LoVo (cell line): ENCODE measurements at places on chromosomes 1 and 21.

DNA sequence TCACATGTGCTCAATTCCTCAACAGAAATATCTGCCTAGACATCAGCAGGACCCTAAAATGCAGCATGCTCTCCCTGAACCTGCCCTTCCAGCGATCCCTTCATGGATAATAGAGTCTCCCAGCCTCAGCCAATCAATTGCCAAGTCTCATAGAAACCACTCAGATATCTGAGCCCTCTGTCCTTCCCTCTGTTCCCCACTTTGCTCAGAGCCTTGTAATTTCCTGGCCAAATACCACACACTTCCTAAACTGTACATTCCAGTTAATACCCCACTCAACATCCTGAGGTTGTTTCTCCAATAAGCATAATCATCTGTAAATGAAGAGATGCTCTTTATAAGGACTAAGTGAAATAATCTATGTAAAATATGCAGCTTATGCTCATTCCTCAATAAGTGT, 59.3 kb upstream of the PTGFRN start:
- DNase-seq: no peak

DNA sequence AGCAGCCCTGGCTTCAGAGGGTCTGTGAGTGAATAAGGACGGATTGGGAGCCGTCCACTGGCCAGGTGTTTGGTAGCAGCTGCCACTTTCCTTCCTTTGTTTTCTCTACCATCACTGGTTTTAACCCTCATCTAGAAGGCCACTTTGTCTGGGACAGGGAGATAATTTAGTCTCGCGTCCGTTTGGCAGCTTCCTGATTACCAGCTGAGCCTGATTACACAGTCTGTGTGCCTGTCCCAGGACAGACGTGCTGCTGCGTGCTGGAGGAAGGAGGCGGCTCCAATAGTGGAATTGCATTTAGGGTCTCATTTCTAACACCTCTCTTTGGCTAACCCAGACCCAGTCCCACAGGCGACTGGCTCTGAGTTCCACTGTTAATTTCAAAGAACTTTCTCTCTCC, 24.6 kb upstream of the CASQ2 start:
- no peak for DNase-seq

GRCh38 chr1:6635161-6635909, 10.7 kb downstream of the THAP3 start:
- DNase-seq: no peak

DNA sequence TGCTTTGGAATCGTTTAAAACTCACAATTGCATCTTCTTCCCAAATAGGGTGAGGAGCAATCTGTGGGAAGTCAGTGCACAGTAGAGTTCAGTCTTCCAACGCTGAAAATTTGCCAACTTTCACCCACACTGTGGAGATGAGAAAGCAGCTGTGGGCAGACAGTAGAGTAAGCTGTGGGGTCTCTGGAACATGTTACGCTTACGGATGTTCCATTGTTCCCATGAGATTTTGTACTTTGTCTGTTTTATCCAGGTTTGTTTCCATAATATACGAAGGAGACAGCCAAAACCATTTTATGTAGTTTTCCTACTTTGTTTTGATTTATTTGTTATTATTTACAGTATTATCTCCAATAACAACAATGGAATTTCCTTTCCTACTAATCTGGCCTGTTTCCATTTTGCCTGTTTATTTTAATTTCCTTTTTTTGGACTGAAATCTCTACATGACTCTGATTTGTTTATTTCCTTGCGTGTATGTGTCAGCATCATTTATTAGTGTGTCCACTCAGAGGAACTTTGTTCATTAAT, 65.1 kb upstream of the RGL1 start:
- no peak for DNase-seq

- DNase-seq: no peak
Observed at GRCh38 chr1:60145771-60146170, 72.2 kb upstream of the C1orf87 start.

- DNase-seq: no peak
Observed at GRCh38 chr21:38806942-38807284, 1.2 kb downstream of the ETS2 start.

DNA sequence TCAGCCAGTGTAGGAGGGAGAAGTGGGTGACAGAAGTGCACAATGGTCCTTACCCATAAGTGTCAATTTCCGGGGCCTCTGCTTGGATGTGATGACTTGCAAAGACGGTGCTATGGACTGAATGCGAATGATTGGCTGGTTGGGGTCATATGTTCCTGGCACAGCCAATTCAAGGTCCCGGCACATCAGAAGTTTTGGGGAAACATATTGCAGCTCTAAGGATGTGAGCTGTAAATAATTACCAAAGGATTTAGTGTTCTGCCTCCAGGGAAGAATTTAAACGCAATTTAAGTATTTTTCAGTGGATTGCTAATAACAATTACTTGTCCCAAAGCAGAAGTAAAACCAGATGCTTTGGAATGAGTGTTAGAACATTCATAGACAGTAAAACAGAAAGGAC, 26.9 kb upstream of the EXOSC10 start:
- DNase-seq: no peak

GRCh38 chr1:100394285-100394684, 42.0 kb downstream of the CDC14A start:
- DNase-seq: no peak

DNA sequence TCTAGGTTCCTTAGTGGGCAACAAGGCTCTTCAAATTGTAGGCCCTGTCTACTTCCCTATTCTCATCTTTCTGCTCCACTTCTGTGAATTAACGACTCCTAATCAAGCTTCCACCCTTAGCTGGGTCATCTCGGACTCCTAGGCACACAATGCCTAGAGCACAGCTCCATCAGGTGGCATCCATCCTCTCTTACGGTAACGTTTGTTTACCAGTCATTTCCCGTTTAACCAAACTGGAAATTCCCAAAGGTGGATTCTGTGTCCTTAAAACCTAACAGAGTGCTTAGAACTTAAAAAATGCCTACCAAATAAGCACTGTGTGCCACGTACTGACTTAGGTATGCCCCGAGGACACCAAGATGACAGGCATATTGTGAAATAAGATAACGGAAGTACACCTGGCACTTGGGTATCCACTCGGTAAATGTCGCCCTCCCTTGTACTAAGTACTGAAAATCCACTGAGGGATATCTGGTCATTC, 1.5 kb downstream of the PARP1 start:
- DNase-seq: peak; percentile 35

- no peak for DNase-seq
Observed at GRCh38 chr1:11045428-11046269, 1.4 kb downstream of the MASP2 start.

DNA sequence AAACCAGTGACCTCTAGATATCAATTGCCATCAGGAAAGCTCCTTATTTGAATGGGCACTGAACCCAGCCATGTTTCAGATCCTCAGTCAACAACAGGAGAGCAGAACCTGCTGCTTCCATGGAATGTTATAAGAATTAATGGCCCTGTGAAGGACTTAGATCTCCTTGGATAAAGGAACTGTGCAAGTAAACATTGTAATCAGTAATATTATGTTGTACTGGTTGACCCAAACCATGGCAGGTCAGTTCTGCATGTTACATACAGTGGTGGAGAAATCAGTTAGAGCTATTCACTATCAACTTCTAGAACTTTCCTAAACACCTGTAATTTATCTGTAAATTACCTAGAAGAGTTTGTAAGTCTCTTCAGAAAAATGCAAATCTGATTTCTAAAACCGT, 11.2 kb upstream of the CLDN8 start:
- no peak for DNase-seq

DNA sequence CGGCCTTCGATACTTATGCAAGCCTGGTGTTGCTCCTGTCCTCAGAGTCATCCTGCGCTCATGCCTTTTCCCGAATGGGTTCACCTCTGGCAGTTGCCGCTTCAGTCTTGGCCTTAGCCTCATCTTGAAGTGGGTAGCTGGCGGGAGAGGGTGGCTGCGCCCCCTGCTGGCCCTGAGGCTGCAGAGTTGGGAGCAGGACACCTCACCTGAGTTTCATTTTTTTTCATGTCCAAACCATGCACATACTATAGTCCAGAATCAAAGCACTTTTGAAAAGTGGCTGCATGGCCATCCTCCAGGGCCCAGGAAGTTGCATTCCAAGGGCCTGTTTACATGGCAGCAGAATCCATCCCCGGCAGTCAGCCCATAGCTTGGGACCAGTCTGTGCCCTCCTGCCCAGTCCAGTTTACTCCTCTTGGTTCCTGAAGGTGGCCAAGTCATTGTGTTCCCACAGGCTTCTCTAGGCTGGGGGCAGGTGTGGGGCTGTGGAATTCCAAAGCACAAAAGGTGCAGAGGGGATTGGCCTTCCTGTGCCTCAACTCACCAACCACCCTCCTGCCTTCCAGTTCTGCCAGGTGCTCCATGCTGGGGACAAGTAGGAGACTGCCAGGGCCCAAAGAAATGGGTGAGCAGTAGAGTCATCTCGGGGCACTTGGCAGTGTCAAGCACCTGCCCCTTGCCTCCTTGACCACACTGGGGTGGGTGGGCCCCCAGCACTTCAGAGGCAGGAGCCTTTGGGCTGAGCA, 44.0 kb downstream of the YARS1 start:
- peak; percentile 66 for DNase-seq

- no peak for DNase-seq
Observed at GRCh38 chr1:150842964-150843363, 33.4 kb downstream of the ARNT start.

GRCh38 chr1:36092166-36092797, 3.6 kb downstream of the ADPRS start:
- DNase-seq: no peak

DNA sequence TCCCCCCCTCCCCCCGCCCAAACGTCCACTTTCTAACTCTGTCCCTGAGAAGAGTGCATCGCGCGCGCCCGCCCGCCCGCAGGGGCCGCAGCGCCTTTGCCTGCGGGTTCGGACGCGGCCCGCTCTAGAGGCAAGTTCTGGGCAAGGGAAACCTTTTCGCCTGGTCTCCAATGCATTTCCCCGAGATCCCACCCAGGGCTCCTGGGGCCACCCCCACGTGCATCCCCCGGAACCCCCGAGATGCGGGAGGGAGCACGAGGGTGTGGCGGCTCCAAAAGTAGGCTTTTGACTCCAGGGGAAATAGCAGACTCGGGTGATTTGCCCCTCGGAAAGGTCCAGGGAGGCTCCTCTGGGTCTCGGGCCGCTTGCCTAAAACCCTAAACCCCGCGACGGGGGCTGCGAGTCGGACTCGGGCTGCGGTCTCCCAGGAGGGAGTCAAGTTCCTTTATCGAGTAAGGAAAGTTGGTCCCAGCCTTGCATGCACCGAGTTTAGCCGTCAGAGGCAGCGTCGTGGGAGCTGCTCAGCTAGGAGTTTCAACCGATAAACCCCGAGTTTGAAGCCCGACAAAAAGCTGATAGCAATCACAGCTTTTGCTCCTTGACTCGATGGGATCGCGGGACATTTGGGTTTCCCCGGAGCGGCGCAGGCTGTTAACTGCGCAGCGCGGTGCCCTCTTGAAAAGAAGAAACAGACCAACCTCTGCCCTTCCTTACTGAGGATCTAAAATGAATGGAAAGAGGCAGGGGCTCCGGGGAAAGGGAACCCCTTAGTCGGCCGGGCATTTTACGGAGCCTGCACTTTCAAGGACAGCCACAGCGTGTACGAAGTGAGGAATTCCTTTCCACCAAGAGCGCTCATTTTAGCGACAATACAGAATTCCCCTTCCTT, 158.1 kb downstream of the RUNX1 start:
- DNase-seq: no peak

DNA sequence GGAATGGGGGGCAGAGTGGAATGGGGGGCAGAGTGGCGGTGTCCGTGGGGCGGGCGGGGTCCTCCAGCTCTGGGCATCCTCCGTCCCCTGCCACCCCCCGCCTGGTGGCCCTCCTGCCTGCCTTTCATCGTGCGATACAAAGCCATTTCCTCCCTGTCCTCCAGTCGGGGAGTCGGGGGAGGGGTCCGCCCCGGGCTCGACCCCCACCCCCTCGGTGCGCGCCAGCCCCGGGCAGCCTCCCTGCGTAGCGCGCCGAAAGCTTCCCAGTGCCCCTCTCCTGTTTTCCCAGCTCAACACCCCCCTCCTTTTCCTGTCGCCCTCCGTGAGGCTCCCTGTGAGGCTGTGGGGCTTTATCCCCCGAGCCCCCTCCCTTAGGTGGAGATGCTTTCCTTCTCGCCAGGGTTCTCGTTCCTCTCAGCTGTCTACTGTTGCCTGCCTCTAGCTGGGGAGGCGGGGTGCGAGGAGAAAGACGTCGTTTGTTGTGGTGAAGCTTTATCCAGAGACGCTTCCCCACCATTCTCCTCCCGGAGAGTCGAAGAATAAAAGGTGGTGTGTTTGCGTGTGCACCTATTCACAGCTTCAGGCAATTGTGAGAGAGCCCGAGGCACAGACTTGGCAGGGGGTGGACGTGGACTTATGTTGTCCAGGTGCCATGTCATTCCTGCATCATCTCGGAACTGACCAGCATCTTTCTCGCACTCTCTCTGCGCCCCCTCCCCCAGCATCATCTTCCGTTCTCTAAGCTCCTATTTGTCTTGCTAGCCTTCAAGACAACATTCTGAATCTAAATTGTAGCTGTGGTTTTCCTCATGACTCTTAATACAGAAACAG, 848 bp downstream of the DNM3 start:
- no peak for DNase-seq

DNA sequence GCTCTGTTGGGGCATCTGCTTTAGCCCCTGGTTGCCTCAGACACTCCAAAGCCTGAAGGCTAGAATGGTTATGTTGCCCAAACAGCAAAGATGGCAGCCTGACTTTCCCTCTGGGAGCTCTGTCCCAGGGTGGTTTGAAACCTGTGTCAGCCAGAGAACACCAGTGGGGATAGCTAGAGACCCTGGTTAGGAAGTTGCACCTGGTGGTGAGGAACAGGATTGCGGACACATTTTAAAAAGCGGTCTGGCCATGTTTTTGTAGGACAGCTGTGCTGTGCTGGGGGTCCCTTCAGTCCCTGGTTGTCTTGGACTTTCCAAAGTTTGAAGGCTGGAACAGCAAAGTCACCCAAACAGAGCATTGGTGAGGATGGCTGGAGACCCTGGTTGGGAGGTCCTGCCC, 87.8 kb downstream of the DNM3 start:
- DNase-seq: no peak

DNA sequence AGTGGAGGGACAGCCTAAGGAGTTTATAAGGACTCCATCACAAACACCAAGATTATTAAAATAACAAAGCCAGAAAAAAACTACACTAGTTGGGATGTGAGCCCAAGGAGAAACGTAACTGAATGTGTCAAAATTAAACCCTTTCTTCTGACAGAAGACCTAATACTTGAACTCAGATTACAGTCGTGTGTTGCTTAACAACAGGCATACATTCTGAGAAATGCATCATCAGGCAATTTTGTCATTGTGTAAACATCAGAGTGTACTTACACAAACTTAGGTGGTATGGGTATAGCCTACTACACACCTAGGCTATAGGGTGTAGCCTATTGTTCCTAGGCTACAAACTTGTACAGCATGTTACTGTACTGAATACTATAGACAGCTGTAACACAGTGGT, 23.4 kb downstream of the DSTYK start:
- no peak for DNase-seq
